ENCODE measurements at places on chromosomes 4 and X. TPM values are rescaled to one million over a fixed set of nuclear protein-coding genes. Genes with fewer than 3 reads are reported as not detected.
A peak's percentile ranks its signal among the peaks of the same experiment; 100 is the strongest.

TDO2 gene
- not detected for total RNA-seq

GRCh38 chr4:73470728-73471127 is 10.8 kb upstream of the AFM start:
- DNase-seq = no peak
- H3K36me3 ChIP-seq = no peaks in the 10 kb centered on the region
- no peak overlapping the region for H3K4me3 ChIP-seq
- H3K4me1 ChIP-seq = no peaks in the 10 kb centered on the region
- H3K27ac ChIP-seq = no peak overlapping the region

REELD1 gene
- 0.16 TPM for total RNA-seq

DNA sequence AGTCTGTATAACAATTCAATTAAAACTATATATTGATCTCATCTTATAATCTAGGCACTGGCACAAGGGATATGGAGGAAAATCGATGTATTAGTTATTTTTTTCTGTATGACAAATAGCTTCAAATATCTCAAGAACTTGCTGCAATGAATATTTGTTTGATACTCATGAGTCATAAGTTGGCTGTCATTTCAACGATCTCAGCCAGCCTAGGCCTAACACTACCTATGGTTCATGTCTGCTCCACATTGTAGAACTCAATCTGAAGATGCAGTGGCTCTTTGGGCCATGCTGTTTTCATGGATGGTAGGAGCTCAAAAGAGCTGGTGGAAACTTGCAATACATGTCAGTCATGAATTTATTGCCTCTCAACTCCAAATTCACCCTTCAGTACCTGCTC is 44.7 kb downstream of the MAGEB17 start:
- no peak overlapping the region for H3K27ac ChIP-seq
- DNase-seq = no peak
- no peaks in the 10 kb centered on the region for H3K4me1 ChIP-seq
- no peak overlapping the region for H3K4me3 ChIP-seq
- H3K36me3 ChIP-seq = no peaks in the 10 kb centered on the region
- no peaks in the 10 kb centered on the region for H3K27me3 ChIP-seq

EVC2 gene
- total RNA-seq = 0.65 TPM

- no peak overlapping the region for H3K4me3 ChIP-seq
- H3K27me3 ChIP-seq = no peaks in the 10 kb centered on the region
- no peaks in the 10 kb centered on the region for H3K36me3 ChIP-seq
- no peak for DNase-seq
- H3K4me1 ChIP-seq = no peaks in the 10 kb centered on the region
Observed at GRCh38 chr4:8350352-8350751, 80.8 kb downstream of the HTRA3 start.

UTP3 gene
- 34.3 TPM for total RNA-seq

GRCh38 chr4:84324303-84325245 is 174.5 kb downstream of the NKX6-1 start:
- no peak overlapping the region for H3K27ac ChIP-seq
- H3K36me3 ChIP-seq = no peaks in the 10 kb centered on the region
- no peak overlapping the region for H3K4me3 ChIP-seq
- H3K27me3 ChIP-seq = peaks cover 2% of the 10 kb centered on the region
- H3K4me1 ChIP-seq = no peaks in the 10 kb centered on the region
- DNase-seq = no peak

- no peaks in the 10 kb centered on the region for H3K36me3 ChIP-seq
- no peaks in the 10 kb centered on the region for H3K27me3 ChIP-seq
- no peak for DNase-seq
- no peak overlapping the region for H3K4me3 ChIP-seq
Observed at GRCh38 chr4:116733370-116733769, 352.0 kb downstream of the TRAM1L1 start.

DNA sequence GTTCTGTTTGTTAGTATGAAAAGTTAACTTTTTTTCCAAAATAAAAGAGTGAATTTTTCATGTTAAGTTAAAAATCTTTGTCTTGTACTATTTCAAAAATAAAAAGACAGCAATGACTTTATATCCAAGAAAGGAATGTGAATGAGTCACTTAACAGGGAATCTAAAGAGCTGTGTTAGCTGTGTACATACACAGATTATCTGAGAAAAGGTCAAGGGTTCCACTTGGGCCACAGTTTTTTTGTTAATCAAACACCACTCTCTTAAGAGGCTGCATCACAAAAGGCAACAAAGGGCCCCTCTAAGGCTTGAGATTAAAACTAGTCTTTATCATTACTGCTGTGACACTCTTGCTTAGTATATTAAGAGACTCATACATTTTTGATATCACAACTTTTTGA is 82.1 kb downstream of the FIP1L1 start:
- DNase-seq = no peak
- no peak overlapping the region for H3K27ac ChIP-seq
- H3K4me3 ChIP-seq = no peak overlapping the region
- H3K36me3 ChIP-seq = peaks cover 46% of the 10 kb centered on the region
- H3K4me1 ChIP-seq = no peaks in the 10 kb centered on the region
- H3K27me3 ChIP-seq = no peaks in the 10 kb centered on the region

- no peaks in the 10 kb centered on the region for H3K4me1 ChIP-seq
- H3K36me3 ChIP-seq = no peaks in the 10 kb centered on the region
- H3K27me3 ChIP-seq = no peaks in the 10 kb centered on the region
Observed at GRCh38 chr4:69126024-69126423, 29.8 kb downstream of the UGT2B7 start.

GRCh38 chrX:132638313-132638712 is 149.5 kb upstream of the MBNL3 start:
- no peaks in the 10 kb centered on the region for H3K27me3 ChIP-seq
- H3K27ac ChIP-seq = no peak overlapping the region
- H3K4me1 ChIP-seq = no peaks in the 10 kb centered on the region
- H3K4me3 ChIP-seq = no peak overlapping the region
- DNase-seq = no peak

- no peak overlapping the region for H3K27ac ChIP-seq
- no peaks in the 10 kb centered on the region for H3K4me1 ChIP-seq
- H3K4me3 ChIP-seq = no peak overlapping the region
- peaks cover 5% of the 10 kb centered on the region for H3K27me3 ChIP-seq
Observed at GRCh38 chr4:113173793-113174264, 124.4 kb downstream of the ANK2 start.

GRCh38 chr4:1400831-1401408 is 5.3 kb downstream of the NKX1-1 start:
- no peak for DNase-seq
- no peak overlapping the region for H3K27ac ChIP-seq
- H3K36me3 ChIP-seq = no peaks in the 10 kb centered on the region
- H3K27me3 ChIP-seq = peaks cover 20% of the 10 kb centered on the region

- no peak overlapping the region for H3K4me3 ChIP-seq
- H3K27me3 ChIP-seq = no peaks in the 10 kb centered on the region
- no peaks in the 10 kb centered on the region for H3K36me3 ChIP-seq
- H3K27ac ChIP-seq = no peak overlapping the region
- no peak for DNase-seq
Observed at GRCh38 chrX:25344161-25344936, 328.6 kb upstream of the ARX start.

KLHL4 gene
- not detected for total RNA-seq

CT45A3 gene
- total RNA-seq = not detected

GRCh38 chr4:112593438-112594133 is 43.1 kb downstream of the ZGRF1 start:
- DNase-seq = no peak
- no peaks in the 10 kb centered on the region for H3K27me3 ChIP-seq
- peaks cover 2% of the 10 kb centered on the region for H3K4me1 ChIP-seq
- no peak overlapping the region for H3K27ac ChIP-seq
- H3K4me3 ChIP-seq = no peak overlapping the region

DNA sequence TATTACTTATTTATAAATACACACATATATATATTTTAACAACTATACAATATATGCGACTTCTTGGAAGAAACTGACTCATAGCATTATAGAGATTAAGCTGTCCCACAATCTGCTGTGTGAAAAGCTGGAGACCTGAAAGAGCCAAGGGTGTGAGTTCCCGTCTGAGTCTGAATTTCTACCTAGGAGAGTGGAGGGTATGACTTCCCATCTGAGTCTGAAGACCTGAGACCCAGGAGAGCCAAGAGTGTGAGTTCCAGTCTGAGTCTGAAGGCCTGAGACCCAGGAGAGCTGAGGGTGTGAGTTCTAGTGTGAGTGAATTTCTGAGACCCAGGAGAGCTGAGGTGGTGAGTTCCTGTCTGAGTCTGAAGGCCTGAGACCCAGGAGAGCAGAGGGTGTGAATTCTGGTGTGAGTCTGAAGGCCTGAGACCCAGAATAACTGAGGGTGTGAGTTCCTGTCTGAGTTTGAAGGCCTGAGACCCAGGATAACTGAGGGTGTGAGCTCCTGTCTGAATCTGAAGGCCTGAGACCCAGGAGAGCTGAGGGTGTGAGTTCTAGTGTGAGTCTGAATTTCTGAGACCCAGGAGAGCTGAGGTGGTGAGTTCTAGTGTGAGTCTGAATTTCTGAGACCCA is 8.9 kb upstream of the P2RY8 start:
- DNase-seq = no peak
- peaks cover 6% of the 10 kb centered on the region for H3K36me3 ChIP-seq
- peaks cover 12% of the 10 kb centered on the region for H3K4me1 ChIP-seq
- H3K27me3 ChIP-seq = no peaks in the 10 kb centered on the region
- peak overlapping the region; percentile 76 for H3K27ac ChIP-seq
- no peak overlapping the region for H3K4me3 ChIP-seq

DNA sequence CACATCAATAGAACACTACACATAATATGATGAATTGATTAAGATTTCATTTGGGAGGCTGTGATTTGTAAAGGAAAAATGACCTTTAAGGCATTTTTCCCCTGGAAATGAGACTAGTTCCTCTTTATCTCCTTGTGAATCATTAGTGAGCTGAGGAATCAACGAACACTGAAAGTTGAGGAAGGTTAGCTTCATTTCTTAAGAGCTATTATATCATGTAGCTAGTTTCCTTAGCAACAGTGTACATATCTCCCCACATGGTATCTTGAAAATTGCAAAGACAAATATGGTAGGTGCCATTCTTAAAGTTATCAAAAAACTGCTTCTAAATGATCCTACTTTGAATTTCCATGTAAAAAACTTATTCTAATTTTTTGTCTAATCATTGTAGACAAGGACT is 127.5 kb upstream of the NRK start:
- no peaks in the 10 kb centered on the region for H3K4me1 ChIP-seq
- H3K4me3 ChIP-seq = no peak overlapping the region
- H3K36me3 ChIP-seq = no peaks in the 10 kb centered on the region

GRCh38 chr4:144594471-144594986 is 51.4 kb upstream of the HHIP start:
- no peak overlapping the region for H3K4me3 ChIP-seq
- H3K27me3 ChIP-seq = peaks cover 3% of the 10 kb centered on the region
- H3K4me1 ChIP-seq = no peaks in the 10 kb centered on the region
- H3K27ac ChIP-seq = no peak overlapping the region
